Adrenal gland (tissue), 19 donors: ENCODE measurements at places on chromosomes 6 and 20.
A peak's percentile ranks its signal among the peaks of the same experiment; 100 is the strongest.

- DNase-seq = no peak
Observed at GRCh38 chr20:18164356-18164755, 26.7 kb downstream of the KAT14 start.

DNA sequence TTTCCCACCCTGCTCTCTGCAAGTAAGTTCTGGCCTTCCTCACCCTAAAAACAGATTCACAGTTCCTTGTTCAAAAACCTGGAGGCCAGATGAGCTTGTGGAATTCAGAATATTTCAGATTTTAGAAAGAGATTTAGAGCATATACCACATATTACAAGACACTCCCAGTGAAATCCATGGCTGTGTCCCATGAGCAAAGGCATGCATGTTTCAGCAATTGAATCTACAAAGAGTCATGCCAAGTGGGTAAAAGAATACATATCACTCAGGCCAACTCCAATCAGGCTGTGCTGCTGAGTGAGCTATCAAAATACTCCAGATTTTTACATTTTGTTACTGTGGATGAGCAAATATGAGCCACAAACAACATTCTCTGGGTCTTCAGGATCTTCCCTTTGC lies 10.2 kb upstream of the NEDD9 start:
- no peak for DNase-seq

GRCh38 chr20:37229357-37229756 lies 32.3 kb downstream of the GHRH start:
- DNase-seq = no peak

GRCh38 chr6:113182370-113183141 lies 674.6 kb upstream of the MARCKS start:
- DNase-seq = no peak

DNA sequence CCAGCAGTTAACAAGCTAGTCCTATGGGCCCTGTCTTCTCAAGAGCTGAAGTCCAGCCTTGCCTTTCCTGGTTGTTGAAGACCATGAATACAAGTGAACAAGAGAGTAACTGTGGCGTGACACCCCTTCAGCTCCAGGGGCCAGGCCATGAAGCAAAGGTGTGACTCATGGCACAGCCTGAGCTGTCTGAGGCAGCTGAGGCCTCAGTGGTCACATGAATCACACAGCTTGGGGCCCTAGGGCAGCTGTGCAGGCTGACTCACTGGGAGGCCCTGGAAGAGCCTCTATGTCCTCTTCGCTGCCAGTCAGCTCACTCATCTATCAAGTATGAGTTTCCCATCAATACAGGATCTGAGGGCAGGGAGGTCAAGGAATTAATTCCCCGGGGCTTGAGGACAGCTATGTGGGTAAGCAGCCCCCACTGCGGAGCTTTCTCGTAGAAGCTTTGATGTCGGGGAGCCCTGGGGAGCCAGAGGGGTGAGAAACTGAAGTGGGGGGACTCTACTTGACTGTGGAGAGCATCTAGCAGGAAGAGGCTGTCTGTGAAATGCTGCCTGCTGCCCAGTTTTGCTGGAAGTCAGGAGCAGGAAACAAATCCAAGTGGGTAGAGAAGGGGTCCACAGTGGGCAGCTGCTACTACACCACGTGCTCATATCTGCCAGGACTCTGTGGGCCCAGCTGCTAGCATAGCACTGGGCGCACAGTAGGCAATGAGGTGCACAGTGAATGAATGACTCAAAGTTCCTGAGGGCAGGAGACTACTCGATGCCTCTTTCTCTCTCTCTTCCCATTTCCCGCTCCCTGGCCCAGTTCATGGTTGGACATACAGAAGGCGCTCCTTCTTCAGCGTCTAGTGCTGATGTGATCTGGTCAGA lies 13.7 kb upstream of the FAM83C start:
- DNase-seq = peak; percentile 94

- no peak for DNase-seq
Observed at GRCh38 chr6:6901205-6901719, 206.5 kb upstream of the RREB1 start.

- DNase-seq = no peak
Observed at GRCh38 chr6:155212616-155213380, 51.0 kb upstream of the CLDN20 start.

DNA sequence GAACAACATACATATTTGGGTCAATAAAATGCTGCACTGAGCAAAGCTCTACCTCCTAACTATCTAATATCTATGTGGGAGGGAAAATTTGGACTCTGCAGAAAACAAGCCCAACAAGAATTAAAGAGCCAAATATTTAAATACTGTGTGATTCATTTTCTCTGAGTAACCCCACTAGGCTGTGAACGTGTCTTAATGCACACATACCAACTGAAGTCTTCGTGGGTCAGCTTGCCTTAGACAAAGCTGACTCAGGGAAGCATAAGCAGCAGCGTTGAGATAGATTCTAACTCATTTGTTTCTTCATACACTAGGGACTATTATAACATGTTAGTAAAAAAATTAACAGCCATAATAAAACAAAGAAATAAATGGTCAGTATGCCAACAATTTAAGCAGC lies 114.3 kb downstream of the GJA1 start:
- DNase-seq = no peak

- DNase-seq = peak; percentile 17
Observed at GRCh38 chr20:12012241-12013222, 94.8 kb downstream of the BTBD3 start.

GRCh38 chr6:103344554-103345163 lies 1515.1 kb downstream of the HACE1 start:
- DNase-seq = no peak
